ENCODE measurements at places on chromosomes 16 and 17. TPM values are rescaled to one million over a fixed set of nuclear protein-coding genes. Genes with fewer than 3 reads are reported as not detected.

GRCh38 chr16:144797-145252 lies 6.4 kb upstream of the NPRL3 start:
- no peak for DNase-seq

DNAAF8 gene
- polyA plus RNA-seq: 1.1 TPM

- DNase-seq: no peak
Observed at GRCh38 chr16:66925322-66925840, at the start of gene RRAD. Gene RRAD, minus strand, starts transcription at chr16:66925535. Its CDS starts 356 bp downstream, at chr16:66925179.

ABCA6 gene
- 12.0 TPM for polyA plus RNA-seq

GRCh38 chr16:72112452-72112792 lies 18.8 kb downstream of the DHX38 start:
- DNase-seq: no peak

SMIM5 gene
- 6.9 TPM for polyA plus RNA-seq

GRCh38 chr16:9867176-9867575 lies 315.1 kb downstream of the GRIN2A start:
- no peak for DNase-seq

WFDC1 gene
- 1.1 TPM for polyA plus RNA-seq

DNA sequence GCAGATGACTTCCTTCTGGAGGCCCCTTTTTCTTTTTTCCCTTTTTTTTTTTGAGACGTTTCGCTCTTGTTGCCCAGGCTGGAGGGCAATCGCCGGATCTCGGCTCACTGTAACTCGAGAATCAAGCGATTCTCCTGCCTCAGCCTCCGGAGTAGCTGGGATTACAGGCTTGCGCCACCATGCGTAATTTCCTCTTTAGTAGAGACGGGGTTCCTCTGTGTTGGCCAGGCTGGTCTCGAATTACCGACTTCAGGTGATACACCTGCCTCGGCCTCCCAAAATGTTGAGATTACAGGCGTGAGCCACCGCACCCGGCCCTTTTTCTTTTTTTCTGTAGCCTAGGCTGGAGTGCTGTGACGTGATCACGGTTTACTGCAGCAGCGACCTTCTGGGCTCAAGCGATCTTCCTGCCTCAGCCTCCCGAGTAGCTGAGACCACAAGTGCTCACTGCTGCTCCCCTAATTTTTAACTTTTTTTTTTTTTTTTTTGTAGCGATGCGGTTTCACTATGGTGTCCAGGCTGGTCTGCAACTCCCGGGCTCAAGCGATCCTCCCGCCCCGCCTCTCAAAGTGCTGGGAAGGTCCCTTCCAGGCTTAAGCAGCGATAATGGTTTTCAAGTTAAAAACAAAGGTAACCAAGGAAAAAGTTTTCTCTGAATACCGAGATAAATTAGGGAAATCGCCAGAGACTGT lies 956 bp upstream of the IST1 start:
- DNase-seq: peak; percentile 31

DEXI gene
- polyA plus RNA-seq: 55.3 TPM

DNA sequence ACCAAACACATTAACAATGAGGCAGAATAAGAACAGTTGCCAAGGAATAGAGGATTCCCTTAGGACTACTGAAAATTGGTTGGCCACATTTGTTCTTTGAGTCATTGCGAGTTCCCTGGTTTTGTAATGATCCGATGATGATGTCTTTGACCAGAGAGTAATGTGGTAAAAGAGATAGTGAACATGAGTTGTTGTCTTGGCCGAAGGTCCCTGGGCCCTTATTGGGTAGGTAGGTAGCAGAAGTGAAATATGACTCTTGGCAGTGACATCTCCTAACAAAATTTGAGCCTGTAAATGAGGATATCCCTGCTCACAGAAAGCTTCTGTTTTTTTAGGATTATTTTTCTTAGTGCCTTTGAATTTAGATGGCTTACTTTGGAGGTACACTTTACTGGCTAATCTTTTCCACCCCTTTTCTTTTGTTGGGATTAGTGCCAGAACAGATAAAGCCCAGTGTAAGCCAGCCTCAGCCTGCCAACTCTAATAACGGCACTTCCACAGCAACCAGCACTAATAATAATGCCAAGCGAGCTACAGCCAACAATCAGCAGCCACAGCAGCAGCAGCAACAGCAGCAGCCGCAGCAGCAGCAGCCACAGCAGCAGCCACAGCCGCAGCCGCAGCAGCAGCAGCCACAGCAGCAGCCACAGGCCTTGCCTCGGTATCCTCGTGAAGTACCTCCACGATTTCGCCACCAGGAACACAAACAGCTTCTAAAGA lies 47.2 kb downstream of the TNRC6A start:
- DNase-seq: peak; percentile 8

GRCh38 chr17:73279704-73280103 lies 18.0 kb upstream of the CPSF4L start:
- DNase-seq: no peak

- DNase-seq: no peak
Observed at GRCh38 chr16:55687802-55688201, 32.0 kb downstream of the SLC6A2 start.

DNA sequence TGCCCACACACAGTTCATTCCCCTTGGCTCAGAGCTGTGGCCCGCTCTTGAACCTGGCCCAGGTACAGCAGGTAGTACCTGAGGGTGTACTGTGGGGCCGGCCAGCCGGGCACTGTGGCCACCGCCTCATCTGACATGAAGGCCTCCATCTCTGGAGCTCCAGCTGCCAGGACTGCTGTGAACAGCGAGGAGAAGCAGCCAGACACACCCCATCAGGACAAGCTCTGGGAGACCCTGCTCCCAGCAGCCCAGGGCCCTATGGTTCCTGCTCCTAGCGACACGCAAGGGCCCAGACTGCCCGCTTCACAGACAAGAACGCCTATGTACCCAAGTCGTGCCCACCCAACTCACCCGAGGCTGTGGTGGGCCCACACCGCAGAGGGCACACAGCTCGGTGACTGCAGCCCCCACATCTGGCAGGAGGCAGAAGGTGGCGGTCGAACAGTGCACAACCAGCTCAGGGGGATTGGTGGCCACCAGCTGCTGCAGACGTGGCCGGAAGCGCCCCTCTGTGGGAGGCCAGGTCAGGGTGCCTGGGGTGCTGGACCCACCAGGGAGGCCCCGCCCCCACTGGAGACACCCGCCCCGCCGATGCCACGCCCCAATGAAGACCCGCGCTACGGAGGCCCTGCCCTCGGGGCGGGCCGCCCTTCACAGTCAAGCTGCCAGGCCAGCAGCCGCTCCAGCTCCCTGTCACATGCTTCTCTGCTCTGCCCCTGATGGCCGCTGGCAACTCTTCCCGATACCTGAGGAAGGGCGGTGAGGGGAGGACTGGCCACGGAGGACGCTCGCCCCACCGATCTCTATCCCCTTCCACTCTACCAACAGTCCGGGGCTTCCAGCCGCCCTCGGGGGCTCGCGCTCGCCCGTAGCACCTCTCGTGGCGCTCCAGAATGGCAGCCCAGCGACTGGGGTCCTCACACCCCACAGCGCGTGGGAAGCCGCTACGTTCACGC lies 1.1 kb upstream of the STUB1 start:
- DNase-seq: peak; percentile 66

DNA sequence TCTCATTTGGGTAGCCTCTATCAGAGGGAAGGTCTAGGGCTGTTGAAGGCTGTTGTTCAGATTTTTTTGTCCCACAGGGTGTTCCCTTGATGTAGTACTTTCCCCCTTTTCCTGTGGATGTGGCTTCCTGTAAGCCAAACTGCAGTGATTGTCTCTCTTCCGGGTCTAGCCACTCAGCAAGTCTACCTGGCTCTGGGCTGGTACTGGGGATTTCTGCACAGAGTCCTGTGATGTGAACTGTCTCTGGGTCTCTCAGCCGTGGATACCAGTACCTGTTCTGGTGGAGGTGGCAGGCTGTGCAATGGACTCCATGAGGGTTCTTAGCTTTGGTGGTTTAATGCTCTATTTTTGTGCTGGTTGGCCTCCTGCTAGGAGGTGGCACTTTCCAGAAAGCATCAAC lies 23.3 kb upstream of the CCR7 start:
- DNase-seq: no peak

- DNase-seq: no peak
Observed at GRCh38 chr17:56206351-56206750, 53.1 kb downstream of the ANKFN1 start.

DNA sequence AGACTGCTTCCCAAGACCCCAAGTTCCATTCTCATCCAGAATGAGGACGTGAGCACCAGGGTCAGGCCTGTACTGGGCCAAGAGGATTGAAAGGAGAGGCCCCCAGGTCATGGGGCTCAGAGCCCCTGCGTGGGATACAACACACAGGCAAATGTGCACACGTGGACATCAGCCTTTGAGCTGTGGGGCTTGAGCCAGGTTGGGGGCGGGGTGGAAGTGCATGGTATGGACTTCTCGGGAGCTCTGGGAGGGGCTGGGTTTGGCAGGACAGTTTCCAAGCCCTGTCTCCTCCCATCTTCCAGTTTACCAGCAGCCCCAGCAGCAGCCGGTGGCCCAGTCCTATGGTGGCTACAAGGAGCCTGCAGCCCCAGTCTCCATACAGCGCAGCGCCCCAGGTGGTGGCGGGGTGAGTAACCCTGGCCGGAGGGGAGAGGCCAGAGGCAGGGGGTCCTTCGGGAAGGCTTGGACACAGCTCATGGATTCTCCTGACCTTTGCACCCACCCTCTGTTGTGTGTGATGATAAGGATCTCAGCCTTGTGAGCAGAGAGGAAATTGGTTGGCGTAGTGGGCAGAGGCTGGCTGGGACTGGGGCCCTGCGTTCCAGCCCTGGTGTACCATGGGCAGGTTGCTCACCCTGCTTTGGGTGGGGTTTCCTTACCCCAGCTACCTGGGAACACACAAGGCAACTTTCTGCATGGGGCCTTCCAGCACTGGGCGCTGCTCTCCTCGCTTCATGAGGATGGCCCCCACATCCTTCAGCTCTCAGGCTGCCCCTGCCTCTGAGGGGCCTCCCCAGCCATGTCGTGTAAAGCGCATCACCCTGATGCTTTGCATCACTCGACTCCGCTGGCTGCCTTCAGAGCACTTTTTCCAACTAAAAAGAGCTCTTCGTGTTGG lies 10.4 kb upstream of the LASP1NB start:
- DNase-seq: no peak

GRCh38 chr17:82687375-82687861 lies 11.1 kb downstream of the RAB40B start:
- DNase-seq: no peak

GRCh38 chr17:81412490-81413093 lies 17.3 kb downstream of the BAHCC1 start:
- DNase-seq: no peak

DNA sequence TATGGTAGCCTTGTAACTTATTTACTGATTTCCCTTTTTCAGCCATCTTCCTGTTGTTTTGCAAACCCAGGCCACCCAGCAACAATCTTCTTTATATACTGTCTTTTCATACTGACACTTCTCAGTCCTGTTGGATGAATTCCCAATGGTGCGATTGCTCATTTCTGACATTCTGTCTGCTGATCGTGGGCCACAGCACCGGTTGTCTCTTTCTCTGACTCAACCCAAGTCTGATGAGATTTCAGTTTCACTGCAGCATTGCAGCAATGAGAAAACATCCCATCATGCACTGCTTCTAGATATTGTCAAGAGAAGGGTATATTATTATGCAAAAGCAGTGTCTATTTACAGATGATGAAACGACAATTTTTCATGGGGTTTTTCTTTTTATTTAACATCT lies 349.2 kb upstream of the HSBP1 start:
- no peak for DNase-seq

UTS2R gene
- 12.6 TPM for polyA plus RNA-seq

- no peak for DNase-seq
Observed at GRCh38 chr17:77011173-77012011, 129.4 kb upstream of the SEC14L1 start.

PIK3R6 gene
- 5.4 TPM for polyA plus RNA-seq

GRCh38 chr16:70472786-70473433 lies 18.5 kb downstream of the FCSK start:
- no peak for DNase-seq

DNA sequence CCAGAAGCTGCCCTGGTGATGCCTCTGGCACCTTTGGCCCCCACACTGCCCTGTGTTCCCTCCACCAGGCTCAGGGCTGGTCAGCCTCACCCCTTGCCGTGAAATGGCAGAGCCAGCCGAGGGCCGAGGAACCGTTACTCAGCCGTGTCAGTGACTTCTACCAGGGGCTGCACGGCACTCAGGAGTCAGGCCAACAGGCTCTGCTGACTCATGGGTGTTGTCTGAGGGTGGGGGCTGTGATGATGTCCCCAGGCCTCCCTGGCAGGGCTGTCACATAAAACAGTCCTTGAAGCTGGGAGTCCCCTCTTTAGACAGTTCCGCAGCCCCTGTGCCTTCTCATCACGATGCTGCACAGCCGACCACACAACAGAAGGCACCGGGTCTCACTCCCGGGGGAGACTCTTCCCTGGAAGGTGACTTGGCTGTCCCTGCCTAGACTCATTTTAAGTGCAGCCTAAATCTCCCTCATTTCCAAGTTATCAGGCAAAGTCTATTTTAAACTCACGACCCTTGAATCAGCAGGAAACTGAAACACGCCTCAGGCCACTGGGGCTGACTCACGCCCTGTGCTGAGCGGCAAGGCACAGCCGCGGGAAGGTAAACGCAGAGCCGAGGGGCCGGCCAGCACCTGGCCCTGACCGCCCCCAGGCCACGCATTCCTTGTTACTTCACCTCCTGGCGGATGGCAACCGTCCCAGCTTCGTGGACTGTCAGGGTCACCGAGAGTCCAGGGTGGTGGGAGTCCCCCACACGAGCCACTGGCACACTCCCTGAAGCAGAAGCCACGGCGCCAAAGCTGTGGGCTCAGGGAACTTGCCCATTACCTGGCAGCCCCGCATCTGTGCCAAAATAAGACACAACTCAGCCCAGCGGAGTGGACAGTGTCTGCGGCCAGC lies 102.6 kb downstream of the ZNF778 start:
- DNase-seq: peak; percentile 32

- no peak for DNase-seq
Observed at GRCh38 chr17:5381542-5381941, 37.9 kb downstream of the NUP88 start.

DNA sequence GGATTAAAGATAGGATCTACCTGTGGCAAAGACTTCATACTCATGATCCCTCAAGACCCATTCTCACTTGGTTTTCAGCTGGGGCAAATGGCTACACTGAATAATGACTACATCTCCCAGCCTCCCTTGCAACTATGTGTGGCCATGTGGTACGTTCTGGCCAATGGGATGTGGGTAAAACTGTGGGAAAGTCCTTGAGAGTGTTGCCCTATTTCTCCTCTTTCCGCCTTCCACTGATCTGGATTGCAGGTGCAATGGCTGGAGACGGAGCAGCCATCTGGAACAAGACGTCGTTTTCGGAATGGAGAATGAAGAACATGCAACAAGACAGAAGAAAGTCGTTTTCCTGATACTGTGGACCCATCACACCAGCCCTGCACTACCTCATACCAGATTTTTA lies 48.5 kb downstream of the HAPSTR1 start:
- no peak for DNase-seq

All from hindlimb muscle (tissue), 1 donor.